MCF 10A (cell line): ENCODE measurements at places on chromosomes 7 and 10.

- no peak for DNase-seq
These were observed 4.6 kb downstream of the SH2B2 start for GRCh38 chr7:102291056-102291915.

GRCh38 chr10:77613476-77614130, 24.0 kb downstream of the KCNMA1 start:
- no peak for DNase-seq

- DNase-seq: peak; percentile 74
These were observed 375.0 kb downstream of the TYW1 start for GRCh38 chr7:67371429-67372305.

DNA sequence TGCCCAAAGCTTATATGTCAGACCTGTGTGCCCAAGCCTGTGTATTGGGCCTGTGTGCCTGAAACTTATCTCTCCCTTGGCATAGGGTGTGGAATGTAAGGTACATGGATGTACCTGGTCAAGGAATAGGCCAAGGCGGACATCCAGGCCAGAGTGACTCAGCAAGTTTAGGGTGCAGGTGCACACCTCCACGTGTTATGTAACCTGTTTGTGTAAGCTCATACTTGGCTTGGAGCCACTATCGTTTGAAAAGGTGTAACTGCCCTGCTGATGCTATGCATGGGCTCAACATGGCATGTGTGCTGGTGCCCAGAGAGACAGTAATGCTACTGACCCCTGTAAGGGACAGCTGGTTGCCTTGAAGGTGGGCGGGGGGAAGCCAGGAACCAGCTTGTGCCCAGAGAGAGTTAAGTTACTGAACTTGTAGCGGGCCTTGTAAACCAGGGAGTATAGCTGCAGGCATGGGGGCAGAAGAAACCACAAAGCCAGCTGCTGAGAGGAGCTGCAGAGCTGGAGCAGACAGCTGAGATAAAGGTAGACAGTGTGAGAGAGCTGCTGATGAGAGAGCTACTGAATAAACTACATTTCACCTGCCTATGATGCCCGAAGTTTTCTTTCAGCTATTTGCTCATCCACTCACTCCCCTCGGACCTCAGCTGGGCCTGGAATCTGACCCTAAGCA, 656.4 kb upstream of the ZWINT start:
- peak; percentile 40 for DNase-seq

GRCh38 chr10:73653195-73653594, 2.6 kb downstream of the SYNPO2L start:
- no peak for DNase-seq

- DNase-seq: no peak
These were observed 98.5 kb downstream of the WDR37 start for GRCh38 chr10:1154531-1155295.

- DNase-seq: no peak
These were observed 1.4 kb upstream of the CTBP2 start for GRCh38 chr10:125161707-125162119.
